ENCODE measurements at places on chromosomes 3 and 15.
A peak's percentile ranks its signal among the peaks of the same experiment; 100 is the strongest.

DNA sequence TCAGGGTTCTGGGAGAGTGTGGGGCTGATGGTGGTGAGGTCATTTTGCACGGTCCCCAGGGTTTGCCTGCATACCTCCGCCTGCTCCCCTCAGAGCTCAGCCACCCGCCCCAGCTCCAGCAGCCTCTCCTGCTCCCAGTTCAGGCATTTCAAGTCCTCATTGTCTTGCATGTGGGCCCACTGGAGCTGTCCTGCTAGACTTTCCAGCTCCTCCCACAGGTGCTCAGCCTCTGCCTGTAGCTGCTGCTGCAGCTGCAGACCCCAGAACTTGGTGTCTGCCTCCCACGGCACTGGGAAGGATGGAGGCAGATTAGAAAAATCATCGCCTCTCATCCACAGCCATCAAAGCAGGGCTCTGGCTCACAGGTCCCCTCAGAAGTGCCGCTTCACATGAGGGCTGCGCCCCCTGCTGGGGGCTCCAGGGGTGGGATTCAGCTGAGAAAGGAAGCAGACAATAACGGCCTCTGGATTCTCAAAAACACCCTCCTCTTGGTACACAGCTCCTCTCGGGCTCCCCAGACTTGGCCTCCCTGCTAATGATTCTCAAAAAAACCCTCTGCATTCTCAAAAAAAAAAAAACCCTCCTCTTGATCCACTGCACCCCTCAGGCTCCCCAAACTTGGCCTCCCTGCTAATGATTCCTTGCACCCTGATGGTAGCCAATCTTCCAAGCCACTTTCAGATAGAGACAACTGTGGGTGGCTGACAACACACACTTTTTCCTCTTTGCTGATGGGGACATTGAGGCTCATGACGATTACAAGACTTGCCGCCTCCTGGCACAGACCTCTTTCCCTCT lies 89.3 kb upstream of the C2CD4B start:
- DNase-seq, result peak; percentile 49

GRCh38 chr15:90033006-90033405 lies 31.9 kb downstream of the ZNF710 start:
- no peak for DNase-seq

DNA sequence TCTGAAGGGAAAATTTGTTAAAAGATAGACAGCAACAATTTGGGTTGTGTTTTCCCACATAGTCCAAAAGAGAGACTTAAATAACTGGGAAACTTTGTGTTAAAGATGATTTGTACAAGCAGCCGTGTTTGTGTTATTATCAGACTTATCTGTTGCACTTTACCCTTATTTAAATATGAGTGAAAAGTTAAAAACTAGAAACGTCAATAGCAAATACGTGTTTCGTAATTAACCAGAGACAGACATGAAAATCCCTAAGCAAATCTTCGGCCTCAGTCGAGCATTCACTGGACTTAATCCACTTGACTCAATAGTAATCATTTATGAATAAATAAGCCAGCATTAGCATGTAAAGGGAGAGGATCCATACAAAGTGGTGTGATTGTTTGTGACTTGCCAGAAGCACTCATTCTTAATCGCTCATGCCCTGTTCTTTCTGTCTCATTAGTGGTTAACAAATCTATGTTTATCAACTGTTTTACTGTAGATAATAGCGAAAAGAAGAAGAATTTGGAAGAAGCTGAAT lies 34.2 kb downstream of the BLM start:
- DNase-seq, result no peak

GRCh38 chr15:51226576-51227210 lies 111.7 kb downstream of the CYP19A1 start:
- no peak for DNase-seq

DNA sequence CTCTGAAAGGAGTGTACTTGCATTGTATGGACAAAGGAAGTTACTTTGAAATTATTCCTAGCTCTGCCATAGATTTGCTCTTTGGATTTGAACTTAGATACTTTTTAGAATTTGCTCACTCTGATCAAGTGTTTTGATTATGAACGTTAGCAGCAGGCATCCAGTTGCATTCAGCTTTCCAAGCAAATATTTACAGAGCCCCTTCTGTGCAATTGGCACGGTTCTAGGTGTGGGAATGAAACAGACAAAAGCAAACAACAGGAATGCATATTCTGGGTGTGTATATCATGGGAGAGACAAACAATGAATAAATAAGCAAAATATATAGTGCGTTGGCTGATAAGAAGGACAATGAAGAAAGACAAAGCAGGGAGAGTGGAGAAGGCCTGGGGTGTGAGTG lies 125.5 kb upstream of the ADAMTS9 start:
- DNase-seq, result no peak

- no peak for DNase-seq
These were observed 256.1 kb upstream of the HES1 start for GRCh38 chr3:193879864-193880242.

- peak; percentile 44 for DNase-seq
These were observed 43.6 kb downstream of the C2CD4B start for GRCh38 chr15:62121273-62122015.

DNA sequence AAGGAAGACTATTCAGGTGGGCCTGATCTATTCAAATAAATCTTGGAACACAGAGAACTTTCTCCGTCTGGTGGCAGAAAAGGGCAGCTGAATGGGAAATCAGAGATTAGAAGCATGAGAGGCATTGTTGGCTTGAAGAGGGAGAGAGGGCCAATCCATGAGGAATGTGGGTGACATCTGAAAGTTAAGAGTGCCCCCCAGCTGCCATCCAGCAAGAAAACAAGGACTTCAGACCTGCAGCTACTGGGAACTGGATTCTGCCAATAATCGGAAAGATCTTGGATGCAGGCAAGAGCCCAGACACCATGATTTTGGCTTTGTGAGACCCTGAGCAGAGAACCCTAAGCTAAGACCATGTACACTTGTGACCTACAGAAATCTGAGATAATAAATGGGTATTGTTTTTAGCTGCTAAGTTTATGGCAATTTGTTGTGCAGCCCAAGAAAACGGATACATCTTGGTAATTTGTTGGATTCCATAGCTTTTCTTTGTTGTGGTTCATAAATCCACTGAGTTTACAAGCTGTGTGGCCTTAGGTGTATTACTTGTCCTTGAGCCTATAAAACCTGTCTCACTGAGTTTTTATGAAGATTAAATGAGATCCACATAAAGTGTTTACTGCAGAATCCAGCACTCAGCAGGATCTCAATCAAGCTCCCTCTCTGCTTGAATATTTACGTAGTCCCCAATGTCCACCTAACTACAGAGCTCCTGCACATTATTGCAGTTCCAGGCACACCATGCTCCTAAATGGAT lies 82.1 kb upstream of the PRTG start:
- no peak for DNase-seq

GRCh38 chr3:110133971-110134370 lies 796.6 kb upstream of the DPPA4 start:
- DNase-seq, result no peak

DNA sequence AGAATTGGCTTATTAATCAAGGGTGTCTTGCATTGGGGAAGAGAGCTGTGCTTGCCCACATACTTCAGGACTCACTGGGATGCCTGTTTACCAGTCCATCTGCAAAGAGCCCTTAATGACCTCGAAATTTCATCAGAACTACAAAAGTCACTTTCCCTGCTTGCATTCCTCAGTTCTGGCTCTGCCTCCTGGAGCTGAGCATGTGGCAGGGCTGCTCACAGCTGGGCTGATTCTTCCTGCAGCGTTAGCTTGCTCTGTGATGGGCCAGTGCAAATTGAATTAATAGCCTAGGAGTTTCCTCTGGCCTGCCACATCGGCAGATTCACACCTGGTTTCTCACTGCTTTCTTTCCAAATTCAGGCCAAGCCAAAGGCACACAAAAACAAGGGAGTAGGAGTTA lies 108.9 kb downstream of the DUT start:
- DNase-seq, result no peak

DNA sequence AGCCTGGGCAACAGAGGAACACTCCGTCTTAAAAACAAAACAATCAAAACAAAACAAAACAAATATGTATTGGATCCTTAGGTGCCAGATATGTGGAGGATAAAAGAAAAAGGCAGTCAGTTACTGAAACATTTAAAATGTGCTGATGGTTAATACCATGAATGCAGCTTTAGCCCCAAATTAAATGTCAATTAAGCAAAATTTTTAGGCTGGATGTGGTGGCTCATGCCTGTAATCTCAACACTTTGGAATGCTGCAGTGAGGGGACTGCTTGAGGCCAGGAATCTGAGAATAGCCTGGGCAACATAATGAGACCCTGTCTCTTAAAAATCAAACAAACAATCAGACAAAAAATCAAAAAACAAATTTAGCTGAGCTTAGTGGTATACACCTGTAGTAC lies 8.5 kb upstream of the CHMP2B start:
- DNase-seq, result no peak

DNA sequence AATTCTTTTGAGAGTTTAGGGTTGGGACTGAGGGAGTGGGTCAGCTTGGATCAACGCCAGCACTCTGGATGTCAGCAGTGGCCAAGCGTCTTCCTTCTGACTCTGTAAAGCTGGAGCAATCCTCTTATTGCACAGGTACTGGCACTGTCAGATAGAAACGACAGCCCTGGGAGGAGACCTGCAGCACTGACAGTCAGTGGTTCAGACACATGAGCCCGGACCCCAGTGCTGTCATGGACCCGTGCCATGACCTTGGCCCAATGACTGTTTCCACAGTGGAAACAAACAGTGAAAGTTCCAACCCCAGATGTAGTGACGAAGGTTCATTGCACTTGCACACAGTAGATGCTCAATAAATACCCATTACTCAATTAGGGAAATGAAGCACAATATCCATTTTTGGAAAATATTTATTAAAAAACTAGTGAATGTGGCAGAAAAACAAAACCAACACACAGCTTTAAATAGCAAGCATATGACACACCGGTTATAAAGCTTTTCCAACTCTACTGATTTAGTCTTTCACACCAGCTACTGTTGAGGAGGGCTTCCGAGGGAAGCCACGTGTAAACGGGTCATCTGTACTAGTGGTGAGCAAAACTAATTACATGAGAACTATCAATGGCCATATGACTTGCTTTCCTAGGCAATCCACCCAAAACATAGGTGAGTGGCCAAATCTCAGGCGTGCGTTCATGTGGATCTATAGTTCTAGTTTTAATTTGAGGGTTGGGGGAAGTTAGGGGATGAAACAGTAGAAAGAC lies 22.1 kb downstream of the SIAH2 start:
- no peak for DNase-seq

DNA sequence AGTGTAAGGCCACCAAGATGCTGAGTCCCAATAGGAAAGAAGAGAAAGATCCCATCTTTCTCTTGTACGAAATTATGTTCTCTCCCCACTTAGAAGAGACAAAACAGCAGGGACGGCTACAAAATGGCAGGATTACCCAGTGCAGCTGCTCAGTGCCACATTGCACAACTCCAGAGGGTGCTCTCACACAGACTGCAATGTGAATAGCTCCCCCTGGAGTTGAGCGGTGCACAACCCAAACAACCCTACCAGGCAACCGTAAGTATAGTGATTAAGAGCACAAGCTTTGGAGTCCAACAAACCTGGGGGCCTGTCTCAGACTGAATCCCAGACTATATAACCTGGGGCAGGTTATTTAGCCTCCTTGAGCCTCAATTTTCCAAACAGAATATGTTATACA lies 3.1 kb upstream of the BHLHE40 start:
- peak; percentile 66 for DNase-seq

DNA sequence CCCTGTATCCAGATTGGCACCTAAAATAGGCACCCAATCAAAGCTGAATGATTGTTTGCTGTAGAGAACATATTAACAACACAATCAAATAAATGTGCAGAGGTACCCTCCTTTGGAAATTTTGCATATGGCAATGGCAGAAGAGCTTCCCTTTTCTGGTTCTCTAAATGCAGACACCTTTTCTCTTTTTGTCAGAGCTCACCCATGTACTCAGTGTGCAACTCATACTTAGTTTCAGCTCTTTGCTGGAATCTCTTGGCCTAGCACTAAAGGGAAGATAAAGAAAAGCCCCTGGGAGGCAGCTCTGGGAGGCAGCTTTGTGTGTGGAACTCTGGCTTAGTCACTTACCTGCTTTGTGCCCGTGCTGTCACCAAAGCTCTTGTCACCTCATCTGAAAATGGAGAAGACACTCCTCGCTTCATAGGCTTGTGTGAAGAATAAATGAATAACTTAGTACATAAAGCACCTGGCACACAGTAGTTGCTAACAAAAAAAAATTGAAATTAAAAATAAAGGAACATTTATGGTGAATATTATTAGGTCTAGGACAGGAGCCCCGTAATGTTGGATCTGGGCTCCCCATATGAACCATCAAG lies 28.8 kb downstream of the ST6GAL1 start:
- no peak for DNase-seq

- DNase-seq, result no peak
These were observed 1.5 kb downstream of the SEMA6D start for GRCh38 chr15:47718497-47719437.

DNA sequence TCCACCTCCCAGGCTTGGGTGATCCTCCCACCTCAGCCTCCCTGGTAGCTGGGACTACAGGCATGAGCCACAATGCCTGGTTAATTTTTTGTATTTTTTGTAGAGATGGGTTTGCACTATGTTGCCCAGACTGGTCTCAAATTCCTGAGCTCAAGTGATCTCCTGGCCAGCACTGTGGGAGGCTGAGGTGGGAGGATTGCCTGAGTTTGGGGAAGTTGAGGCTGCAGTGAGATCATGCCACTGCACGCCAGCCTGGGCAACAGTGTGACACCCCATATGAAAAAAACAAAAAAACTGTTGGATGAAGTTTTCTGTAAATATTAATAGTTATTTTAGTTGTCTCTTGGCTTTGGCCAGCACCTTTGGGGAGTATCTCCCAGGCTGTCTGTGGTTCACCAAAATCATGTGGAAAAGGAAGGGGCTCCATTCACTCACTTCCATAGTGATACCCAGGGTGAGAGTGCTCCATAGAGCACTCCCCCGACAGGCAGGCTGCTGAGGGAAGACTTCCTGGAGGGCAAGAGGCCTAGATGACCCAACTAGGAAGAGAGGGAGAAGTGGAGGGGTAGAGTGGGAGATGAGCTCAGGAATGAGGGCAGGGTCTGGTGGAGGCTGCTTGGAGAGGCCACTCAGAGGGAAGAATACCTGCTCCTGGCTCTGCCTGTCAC lies 47.1 kb downstream of the CDC25A start:
- no peak for DNase-seq

GRCh38 chr15:27124287-27124871 lies 153.4 kb downstream of the GABRG3 start:
- DNase-seq, result no peak

GRCh38 chr3:195148549-195148948 lies 122.4 kb downstream of the XXYLT1 start:
- no peak for DNase-seq

- no peak for DNase-seq
These were observed 60.7 kb downstream of the ABI3BP start for GRCh38 chr3:100932491-100932890.

GRCh38 chr3:55445551-55445950 lies 41.6 kb downstream of the WNT5A start:
- DNase-seq, result no peak

DNA sequence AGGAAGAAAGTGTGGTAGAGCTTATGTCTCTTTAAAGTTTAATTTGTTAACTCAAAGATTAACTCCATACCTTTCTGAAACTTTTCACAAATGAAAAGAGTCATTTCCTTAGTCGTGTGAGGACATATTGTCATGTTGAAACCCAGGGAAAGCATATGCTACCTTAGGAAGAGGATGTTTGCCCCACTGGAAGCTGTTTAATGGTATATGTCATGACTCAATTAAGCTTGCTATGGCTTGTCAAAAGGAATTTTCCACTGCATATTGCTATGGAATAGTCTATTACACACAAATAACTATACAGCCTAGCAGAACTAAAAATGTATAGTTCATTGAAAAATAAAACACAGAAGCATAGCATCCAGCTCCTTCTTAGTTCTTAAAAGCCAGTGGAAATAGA lies 69.9 kb downstream of the NSUN3 start:
- no peak for DNase-seq
